GM12892 (cell line): ENCODE measurements at places on chromosomes 12 and 14.

DNA sequence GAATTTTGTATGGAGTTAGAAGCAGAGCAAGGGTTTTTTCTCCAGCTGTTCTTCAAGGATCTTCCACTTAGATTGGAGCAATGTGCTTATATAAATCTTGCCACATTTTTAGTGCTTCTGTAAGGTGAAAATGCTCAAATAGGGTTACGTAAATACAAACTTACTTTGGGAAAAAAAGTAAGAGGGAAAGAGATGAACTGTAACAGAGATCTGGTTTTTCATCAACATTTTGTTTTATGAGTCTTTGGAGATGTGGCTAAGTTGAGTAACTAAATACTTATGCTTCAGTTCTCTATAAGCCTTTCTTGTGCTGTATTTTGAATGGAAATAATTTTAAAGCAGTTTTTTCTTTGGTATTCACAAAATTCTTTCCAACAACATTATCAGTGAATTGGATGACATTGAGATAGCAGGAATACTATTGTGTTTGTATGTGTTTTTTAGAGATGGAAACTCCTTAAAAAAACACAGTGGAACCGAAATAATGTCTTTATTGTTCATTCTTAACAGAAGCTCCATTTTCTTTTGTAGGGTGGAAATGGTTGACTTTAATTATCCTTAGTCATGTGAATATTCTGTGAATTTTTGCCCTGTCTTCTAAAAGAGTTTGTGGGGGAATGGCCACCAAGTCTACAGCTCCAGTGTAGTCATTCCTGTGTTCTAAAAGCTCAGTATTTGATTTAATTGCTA, 45.7 kb downstream of the NPAS3 start:
- DNase-seq: no peak

DNA sequence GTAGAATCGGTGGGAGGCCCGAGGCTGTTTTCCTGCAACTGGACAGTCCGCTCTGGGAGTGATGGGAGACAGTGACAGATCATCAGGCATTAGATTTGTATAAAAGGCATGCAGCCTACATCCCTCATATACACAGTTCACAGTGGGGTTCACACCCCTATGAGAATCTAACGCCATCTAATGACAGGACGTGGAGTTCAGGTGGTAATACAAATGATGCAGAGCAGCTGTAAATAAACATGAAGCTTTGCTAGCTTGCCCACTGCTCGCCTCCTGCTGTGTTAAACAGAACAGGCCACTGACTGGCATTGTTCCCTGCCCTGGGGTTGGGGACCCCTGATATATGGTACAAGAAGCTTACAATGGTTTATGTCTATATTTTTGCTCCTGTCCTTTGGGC, 179.0 kb downstream of the LRFN5 start:
- DNase-seq: no peak

DNA sequence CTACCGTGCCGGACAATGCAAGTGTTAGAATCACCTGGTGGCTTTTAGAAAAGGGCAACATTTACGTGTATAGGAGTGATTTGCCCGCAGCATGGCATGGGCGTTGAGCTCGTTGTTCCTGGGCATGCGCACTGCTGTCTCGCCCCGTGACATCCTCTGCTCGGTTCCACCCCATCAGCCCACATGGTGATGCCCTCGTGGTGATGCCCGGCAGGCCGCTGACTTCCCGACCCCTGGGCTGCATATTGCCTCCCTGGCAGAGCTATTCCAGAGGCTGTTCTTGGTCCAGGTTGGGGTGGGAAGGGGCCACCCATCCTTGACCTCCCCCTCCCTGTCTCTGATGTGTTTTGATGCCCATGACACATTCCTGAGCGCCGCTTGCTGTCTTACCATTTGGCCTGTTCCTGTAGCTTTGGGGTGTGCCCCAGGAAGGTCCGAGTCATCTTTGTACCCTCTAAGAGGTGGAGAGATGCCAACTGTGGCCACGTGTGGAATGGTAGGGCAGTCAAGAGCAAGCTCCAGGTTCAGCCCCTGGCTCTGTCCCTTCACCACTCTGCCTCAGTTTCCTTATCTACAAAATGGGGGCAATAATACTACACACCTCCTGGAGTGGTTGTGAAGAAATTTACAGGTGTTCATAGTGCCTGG, 4.8 kb downstream of the HIP1R start:
- no peak for DNase-seq

DNA sequence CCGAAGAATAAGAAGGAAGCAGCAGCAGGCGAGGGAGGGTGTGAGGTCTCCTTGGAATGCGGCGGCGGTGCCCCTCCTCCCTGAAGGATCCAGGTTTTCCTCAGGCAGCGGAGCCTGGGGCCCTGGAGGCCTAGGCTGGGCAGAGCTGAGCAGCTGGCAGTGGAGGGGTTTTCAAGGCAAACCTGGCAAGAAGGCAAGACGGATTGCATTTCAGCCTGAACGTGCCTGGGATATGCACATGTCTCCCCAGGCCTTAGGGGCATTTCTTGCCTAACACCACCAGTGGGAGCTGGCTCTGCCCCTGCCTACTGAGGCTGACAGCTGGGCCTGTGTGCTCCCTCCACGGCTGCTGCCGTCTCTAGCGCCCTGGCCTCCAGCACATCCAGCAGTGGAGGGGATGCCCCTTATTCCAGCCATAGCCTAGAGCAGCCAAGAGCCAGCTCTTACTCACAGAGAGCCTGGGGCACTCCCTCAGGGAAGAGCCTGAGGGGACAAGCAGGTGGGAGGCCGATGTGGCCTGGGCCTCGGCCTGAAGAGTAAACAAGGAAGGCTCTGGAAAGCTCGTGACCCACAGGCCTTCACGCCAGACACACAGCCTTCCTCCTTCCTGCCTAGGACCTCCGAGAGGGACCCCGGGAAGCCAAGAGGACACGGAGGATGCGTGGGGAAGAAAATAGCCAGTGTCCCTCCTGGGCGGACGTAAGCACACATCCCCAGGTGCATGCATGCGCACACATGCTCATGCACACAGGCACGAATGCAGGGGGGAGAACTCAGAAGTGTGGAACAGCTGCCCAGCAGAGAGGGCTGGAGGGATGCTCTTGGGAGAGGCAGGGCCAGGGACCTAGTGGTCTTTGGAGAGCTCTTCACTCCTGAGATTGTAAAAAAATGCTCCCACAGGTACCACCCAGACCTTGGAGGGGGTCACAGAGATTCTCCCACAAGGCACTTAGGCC, 23.0 kb upstream of the EIF2B2 start:
- no peak for DNase-seq

DNA sequence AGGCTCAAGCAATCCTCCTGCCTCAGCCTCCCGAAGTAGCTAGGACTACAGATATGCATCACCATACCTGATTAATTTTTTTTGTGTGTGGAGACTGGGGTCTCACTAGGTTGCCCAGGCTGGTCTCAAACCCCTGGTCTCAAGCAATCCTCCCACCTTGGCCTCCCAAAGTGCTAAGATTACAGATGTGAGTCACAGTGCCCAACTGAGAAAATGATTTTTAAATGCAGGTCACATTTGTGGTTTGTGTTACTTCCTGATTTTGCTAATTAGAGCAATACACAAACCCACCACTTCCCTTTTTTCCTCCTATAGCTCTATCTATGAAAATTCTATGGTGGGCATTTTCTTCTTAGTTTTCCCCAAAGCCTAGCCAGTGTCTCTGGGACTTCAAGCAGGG, 45.5 kb upstream of the TMEM263 start:
- DNase-seq: no peak

DNA sequence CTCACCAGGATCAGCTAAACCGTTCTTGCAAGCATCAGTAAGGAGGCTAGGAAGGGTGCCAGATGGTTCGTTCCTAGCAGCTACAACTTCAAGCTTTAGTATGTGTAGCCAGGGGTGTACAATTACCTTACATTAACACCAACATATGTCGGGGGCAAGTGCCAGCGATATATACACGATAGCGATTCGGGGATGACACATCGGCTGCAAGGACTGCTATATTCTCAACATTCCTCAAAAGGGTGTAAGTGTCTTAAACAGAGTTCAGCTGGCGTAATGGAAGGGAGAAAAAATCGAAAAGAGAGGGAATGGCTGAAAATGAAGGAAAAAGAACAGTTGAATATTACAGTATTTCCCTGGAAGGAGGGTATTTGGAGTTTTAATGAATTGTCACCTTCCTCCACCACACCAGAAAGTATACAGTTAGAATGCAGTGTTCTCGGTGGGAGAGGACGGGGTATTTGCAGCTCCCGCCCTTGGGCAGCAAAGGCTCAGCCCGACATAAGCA, 545 bp downstream of the LIMA1 start:
- no peak for DNase-seq

DNA sequence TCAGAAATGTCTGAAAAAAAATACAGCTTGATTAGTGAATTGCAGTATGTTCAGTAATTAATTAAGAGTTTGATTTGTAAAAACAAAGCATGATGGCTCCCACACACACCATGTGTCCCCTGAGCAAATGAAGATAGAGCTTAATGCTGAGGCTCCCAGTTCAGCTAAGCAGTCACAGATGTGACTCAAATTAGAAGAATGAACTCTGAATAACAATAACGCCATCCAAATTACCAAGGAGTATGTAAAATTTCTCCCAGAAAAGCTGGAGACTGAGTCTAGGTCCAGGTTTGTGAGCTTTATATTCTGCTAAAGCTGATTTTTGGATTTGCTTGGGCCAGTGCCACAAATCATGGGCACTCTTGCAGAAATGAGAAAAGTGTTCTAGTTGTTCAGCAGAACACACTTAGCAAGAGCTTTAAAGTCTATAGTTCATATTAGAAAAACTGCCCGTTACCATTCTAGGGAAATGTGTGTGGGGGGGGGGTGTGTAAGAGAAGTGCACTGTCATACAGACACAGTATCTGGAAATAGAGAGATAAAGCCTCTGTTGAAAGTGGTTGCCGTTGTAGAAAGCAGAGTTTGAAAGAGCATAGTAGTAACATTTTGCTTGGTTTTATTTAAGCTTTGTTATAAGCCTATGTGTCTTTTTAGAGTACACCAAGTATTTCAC, 253.1 kb downstream of the BCAT1 start:
- no peak for DNase-seq

DNA sequence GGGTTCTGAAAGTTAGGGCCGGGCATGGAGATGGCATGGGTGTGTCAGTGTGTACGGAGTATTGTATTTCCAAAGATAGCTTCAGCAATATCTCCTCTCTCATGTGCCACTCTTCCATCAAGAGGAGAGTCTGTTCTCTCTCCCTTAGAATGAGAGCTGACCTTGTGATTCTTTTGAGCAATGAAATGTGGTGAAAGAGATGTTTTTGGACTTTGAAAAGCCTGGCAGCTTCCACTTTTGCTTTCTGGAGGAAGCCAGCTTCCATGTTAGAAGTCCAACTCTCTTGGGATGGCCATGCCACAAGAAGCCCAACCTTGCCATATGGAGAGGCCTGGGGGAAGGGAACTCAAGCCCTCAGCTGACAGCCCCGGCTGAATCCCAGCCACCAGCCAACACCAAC, 72.4 kb upstream of the GZMB start:
- no peak for DNase-seq

GRCh38 chr14:70183991-70184390, 4.8 kb downstream of the SLC8A3 start:
- no peak for DNase-seq

GRCh38 chr12:61385771-61386170, 874.4 kb upstream of the USP15 start:
- no peak for DNase-seq

DNA sequence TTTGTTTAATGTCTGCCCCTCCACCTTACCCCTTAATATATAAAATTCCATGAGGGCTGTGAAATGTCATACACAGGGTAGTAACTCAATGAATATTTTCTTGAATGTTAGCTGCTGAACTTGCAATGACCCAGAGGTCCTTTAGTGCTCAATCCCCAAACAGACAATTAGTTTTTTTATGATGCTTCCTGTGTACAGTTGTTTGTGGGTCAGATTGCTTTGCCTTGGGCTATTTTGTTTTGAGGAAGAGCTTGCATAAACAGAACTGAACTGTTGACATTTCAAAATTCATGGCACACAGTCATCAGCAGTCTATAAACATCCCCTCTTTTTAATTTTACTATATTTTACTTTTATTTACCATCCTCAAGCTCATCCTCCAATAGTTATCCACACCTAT, 820.5 kb upstream of the SEL1L start:
- no peak for DNase-seq

- DNase-seq: no peak
Observed at GRCh38 chr14:24935796-24936195, 114.2 kb downstream of the STXBP6 start.

- DNase-seq: no peak
Observed at GRCh38 chr12:88706286-88706685, 126.0 kb upstream of the KITLG start.

DNA sequence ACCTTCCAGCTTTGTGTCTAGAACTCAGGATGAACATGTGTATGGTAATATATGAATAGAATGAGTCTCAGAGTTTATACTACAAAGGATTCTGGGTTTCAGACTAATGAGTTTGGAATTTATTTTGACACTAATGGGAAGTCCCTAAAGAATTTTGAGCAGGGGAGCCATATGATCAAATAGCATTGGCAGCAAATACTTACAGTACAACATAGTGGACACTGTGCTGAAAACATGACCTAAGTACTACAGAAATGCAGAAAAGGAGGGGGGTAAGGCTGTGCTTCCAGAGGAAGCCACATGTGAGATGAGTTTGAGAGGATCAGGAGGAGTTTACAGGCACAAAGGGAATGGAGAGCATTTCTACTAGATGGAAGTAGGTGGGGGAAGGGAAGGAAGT, 225.8 kb downstream of the C12orf42 start:
- no peak for DNase-seq

DNA sequence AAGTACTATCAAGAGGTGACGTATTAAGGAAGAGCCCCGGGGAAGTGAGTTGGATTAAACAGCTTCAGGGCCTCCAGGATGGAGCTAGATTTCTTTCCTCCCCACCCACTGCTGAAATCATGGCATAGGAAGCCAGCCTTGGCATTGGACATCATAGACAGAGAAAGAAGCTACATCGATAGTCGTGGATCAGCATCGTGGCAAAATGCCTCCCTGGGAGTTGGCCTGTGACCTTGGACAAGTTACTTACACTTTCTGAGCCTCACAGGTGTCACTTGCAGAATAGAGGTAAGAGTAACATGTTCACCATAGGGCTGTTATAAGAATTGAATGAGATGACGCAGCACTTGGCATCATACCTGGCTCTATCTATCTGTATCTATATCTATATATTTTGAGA, 5.9 kb downstream of the ANKRD33 start:
- no peak for DNase-seq

GRCh38 chr12:68222326-68222725, 3.3 kb downstream of the IL26 start:
- no peak for DNase-seq

GRCh38 chr12:5038781-5039311, 4.8 kb upstream of the KCNA5 start:
- DNase-seq: no peak

GRCh38 chr14:89845346-89845745, 109.2 kb downstream of the EFCAB11 start:
- DNase-seq: no peak

DNA sequence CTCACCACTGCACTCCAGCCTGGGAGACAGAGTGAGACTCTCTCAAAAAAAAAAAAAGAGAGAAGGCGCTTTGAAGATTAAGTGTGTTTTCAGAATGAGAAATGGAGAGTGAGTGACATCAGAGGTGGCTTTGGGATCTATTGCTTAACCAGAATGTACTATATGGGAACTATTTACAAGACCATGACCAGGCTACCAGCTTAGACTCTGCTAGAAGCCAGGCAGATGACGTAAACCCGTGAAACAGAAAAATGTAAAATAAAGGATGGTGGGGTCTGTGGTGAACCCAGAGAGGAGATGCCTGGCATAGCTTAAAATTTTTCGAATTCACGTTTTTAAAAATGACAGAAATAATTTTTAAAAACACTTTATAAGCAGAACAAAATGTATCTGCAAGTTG, 82.0 kb downstream of the IFT43 start:
- no peak for DNase-seq

GRCh38 chr14:96965885-96966595, 168.9 kb downstream of the VRK1 start:
- no peak for DNase-seq

GRCh38 chr12:79347866-79348265, 342.9 kb downstream of the PAWR start:
- DNase-seq: no peak
